GOT3 (cell line): ENCODE measurements at places on chromosomes 1 and 21.

- no peak for DNase-seq
Observed at GRCh38 chr1:36253161-36253862, 29.1 kb downstream of the THRAP3 start.

DNA sequence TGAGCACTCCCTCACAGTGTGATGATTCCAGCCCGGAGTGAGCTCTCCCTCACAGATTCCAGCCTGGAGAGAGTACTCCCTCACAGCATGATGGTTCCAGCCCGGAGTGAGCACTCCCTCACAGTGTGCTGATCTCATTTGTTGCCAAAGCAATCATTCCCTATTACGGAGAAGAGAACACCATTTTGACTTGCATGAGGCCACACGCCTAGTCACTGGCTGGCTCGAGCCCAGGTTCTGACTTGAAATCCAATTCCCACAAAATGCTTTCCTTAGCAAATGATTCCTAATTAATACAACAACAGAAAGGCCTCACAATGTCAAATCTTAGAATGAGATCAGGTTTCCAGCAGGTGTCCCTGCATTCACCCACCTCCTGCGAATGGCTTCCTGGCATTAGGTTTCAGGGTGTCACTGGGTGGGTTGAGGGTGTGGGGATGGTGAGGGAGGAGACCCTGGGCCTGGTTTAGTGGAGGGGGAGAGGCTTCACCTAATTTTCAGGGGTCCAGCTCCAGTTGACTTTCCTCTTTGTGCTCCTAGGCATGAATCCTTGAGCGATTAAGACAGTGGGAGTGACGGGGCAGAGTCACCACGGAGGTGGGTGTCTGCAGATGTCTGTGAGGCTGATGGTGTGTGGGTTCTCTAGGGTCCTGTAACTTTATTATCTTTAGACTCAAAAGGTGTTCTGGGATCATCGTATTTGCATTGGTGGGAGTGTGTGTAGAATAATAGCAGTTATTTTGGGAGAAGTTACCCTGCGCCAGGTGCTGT is 158.5 kb downstream of the KCNJ6 start:
- DNase-seq = no peak

GRCh38 chr1:19325958-19326747 is 14.0 kb downstream of the SLC66A1 start:
- DNase-seq = no peak

- DNase-seq = no peak
Observed at GRCh38 chr1:91835087-91835521, 50.8 kb downstream of the TGFBR3 start.

DNA sequence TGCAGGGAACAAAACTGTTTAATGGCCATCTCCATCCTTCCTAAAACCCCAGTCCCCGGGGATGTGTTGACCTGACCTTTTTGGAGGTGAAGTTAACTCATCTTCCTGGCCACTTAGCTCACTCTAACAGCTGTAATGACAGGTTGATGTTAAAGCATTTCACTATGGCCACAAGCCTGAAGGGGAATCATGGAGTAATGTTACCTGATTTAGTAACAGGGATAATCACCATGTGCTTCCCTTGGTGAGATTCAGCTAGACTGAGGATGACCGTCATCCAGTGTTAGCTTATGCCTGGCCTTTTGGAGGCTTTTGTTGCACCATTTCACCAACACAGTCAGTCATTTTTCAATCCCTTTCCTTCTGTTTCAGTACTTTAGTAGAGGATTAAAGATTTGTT is 64.3 kb upstream of the RAVER2 start:
- no peak for DNase-seq

DNA sequence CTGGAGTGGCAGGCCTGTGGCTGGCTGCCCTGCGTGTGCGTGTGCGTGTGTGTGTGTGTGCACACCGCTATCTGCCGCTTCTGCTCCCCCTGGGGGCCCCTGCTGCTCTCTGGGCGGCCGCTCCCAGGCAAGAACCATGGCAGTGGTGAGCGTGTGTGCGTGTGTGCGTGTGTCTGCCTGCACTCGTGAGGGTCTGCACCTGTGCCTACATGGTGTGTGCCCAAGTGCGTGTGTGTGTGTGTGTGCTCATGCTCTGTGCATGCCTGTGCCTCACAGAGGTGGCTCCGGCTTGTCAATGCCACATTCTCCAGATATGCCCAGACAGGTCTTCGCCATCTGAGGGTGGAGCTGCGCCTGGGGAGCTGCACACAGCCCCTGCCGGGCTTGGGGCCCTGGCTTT is 18.7 kb upstream of the PEX10 start:
- DNase-seq = no peak
